ENCODE measurements at places on chromosomes 6 and 20.

DNA sequence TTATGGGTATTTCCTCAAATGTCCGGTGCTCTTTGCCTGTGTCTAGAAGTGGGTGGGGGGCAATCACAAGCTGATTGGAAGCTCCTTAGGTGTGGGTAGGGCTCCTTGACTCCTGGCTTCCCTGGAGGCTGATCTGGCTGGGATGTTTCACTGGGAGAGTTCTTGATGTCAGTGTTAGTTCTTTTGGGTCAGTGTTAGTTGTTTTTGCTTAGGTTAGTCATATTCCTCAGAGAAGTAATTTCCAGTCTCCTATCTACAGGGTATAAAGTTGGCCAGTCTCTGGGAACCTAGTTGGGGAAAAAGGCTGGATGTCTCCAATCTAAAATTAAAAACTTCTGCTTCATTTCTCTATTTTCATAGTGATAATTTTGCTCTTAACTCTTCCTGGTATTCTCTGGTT, 23.6 kb downstream of the CDC5L start:
- peak; percentile 29 for DNase-seq

DNA sequence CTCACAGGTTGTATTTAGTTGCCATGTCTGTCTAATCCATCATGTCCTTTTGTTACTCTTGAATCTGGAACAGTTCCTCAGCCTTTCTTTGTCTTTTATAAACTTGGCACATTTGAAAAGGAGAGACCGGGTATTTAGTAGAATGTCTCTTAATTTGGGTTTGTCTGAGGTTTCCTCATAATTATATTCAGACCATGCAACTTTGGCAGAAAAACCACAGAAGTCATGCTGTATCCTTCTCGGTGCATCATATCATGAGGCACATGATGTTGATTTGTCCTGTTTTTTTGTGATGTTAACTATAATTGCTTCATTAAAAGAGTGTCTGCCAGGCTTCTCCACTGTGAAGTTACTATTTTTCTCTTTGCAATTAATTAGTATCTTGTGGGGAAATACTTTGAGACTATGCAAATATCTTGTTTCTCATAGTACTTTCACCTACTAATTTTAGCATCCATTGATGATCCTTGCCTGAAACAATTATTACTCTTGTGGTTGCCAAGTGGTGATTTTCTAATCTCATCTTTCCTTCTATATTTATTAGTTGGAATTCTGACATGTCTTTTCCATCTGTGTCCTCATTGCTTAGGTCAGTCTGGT, 837.3 kb downstream of the DHX35 start:
- DNase-seq: no peak

DNA sequence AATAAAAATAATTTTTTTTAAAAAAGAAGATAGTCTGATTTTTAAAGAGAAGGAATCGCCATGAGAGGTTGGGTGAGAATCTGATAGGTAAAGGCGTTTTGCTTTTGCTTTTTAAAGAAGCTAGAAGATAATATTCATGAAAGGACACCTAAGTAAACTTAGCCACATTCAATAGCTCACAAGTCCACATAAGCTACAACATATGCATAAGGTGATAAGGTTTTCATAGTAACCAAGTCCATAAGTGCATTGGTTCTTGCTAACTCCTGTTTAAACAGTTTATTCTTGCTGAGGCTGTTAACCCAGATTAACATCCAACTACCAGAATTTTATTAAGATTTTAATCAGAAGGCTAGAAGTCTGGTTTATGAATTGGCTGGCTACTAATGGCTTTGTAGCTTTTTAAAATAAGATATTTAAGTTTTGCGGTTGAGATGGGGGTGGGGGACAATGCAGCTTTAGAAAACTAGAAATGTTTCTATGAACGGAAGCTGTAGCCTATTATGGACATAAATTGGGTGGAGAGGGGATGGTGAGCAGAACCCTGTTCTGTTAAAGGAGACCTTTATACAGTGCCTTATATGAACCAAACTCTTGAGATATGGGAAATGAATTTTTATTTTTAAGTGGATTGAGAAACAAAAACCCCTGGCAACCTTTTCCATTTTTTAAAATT, 235.1 kb downstream of the ZFAND3 start:
- no peak for DNase-seq

DNA sequence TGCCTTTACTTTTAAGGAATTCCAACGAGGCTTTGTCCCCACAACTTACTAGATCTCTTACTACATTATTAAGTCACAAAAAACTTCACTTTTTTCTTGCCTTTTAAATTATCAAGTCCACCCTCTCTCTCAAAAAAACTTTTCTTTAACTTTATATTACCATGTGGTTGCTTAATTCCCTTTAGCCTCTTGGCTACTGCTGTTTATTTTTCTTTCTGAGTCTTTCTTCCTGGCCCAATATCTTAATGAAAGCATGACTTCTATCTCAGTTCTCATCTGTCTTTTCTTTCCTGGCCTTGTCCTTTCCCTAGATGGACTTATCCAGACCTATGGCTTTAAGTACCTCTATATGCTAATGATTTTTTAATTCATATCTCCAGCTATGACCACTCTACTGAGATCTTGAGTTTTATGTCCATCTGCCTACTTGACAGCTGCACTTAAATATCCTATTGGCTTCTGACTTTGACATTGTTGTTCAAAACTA, 710.5 kb downstream of the RFPL4B start:
- DNase-seq: peak; percentile 39

All from choroid plexus epithelial cell (primary cell).